ENCODE measurements at places on chromosomes 7 and 10.

GRCh38 chr10:69392481-69393000 is 24.2 kb downstream of the TACR2 start:
- DNase-seq = peak; percentile 74

- no peak for DNase-seq
Observed at GRCh38 chr10:71234970-71235685, 22.8 kb downstream of the UNC5B start.

- no peak for DNase-seq
Observed at GRCh38 chr10:43863270-43863669, 214.6 kb upstream of the ZNF32 start.

- DNase-seq = peak; percentile 17
Observed at GRCh38 chr7:34838329-34838728, 180.3 kb downstream of the NPSR1 start.

GRCh38 chr10:49034925-49035324 is 80.4 kb downstream of the VSTM4 start:
- DNase-seq = no peak

DNA sequence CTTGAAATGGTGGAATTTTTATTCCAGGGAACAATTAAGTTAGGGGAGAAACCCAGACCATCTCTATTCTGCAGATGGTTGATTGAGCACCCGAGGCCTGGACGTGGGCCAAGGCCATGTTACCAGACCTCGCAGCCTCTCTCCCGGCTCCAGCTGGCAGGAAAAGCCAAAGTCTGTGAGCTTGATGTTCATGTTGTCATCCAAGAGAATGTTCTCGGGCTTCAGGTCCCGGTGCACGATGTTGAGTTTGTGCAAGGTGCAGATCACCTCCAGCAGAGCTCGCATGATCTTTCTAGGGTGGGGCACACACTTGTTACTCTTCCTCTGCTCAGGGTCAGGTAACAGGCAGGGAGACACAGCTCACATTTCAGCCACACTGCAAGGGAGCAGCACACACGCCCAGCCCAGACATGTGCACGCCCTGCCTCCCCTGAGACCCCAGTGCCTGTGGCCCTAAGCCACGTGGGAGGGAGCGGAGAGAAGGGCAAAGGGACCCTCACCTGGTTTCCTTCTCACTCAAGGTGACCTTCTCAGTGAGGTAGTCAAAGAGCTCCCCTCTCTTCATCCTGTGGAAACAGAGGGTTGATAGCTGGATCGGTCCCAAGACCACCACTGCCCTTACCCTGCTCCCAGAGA is 9.5 kb downstream of the PHKG1 start:
- DNase-seq = no peak

DNA sequence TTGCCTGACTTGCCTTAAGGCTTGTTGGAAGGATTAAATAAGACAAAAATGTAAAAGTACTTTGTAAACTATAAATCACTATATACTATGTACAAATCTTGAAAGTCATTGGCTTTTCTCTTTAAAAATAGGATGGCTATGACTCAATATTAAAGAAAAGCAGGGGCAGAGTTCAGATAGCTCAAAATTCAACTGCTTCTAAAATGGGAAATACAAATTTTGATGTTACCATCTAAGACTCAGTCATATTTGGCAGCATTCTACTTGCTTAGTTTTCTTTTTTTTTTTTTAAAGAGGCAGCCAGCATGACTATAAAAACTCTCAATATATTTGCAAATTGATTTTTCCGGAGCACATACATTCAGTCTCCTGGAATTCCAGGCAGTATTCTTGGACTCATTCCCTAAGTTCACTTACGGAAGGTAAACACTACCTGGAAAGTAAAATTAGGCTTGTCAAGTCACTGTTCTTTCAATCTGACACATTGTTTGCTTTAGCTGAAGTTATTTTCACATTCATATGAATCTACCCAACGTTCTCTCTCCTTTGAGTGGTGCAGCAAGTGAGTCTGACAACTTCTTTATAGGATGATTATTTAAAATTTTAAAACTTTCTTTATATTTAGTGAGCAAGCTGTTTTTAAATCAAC is 133.8 kb upstream of the CCDC6 start:
- no peak for DNase-seq

GRCh38 chr10:58691528-58691927 is 178.9 kb downstream of the BICC1 start:
- DNase-seq = no peak

GRCh38 chr10:43078986-43079273 is 2.1 kb downstream of the RET start:
- DNase-seq = no peak

DNA sequence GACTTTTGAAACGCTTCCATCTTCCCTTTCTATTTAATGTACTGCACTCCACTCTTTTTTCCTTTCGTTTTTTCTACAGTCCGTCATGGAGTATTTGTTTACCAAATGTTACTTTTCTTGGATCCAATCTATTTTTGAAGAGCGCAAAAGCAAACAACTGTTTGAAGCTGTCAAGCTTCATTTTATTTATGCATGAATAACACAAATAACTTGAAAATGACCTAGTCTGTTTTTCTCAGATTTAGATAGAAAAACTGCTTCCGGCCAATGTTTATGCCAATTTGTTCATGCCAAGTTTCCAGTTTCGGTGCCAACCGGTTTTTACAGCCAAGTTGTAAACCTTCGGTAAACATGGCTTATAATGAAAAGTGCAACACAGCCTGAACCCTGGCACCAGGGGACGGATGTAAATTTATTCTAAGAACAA is 150.9 kb upstream of the KLF6 start:
- peak; percentile 37 for DNase-seq

- DNase-seq = no peak
Observed at GRCh38 chr7:28104811-28105210, 75.8 kb downstream of the JAZF1 start.

DNA sequence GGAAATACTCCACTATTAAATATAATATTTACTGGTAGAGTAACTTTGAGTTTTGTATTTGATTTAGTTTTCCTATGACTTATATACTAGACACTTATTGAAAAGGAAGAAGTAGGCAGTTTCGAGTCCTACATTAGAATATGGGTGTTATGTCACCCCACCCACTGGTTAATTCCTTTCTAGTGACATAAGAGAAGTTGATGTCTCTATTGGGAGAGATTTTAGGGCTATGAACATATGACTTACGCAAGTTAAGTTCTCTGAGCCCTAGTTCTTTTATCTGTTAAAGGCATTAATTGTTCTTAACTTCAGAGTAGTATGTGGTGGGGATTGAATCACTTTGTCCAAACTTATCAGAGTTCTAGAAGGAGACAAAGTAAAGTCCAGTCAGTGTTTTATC is 30.5 kb downstream of the CPED1 start:
- no peak for DNase-seq

DNA sequence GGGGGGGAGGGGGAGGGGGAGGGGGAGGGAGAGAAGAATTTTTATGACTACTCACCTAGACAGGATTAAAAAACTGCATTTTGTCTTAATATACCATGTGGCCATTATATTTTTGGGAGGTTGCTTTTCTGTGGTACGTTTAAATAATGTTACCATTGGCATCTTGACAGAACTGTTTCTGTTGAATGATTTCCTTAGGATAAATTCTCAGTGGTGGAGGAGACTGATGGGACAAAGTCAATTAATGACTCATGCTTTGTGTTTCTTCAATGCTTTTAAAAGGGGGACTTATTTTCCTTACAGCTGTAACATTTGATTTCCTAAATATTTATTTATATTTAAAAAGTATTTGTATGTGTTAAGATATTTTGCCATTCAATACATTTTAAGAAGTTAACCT is 13.7 kb downstream of the AGR2 start:
- DNase-seq = no peak

DNA sequence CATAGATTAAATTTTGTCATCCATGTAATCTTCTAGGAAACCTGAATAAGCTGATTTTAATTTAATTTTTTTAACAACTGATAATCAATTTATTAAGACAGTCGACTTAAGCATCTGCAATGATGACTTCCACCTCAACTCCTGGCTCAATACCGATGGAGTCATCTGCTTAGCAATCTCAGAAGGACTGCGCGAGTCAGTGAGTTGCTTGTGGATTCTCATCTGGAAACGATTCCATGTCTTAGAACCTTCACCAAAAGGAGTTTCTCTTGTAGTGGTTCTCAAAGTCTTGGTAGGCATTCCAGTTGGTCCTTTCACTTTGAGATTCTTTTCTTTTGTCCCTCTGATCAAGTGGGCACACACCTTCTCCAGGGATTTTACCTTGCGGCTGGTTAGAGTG is 85.5 kb downstream of the XRCC2 start:
- no peak for DNase-seq

- DNase-seq = no peak
Observed at GRCh38 chr10:94183666-94184264, 179.0 kb downstream of the NOC3L start.

GRCh38 chr10:621513-621912 is 68.0 kb downstream of the DIP2C start:
- DNase-seq = no peak

- DNase-seq = no peak
Observed at GRCh38 chr10:127937915-127938463, 31.1 kb downstream of the PTPRE start.

- DNase-seq = no peak
Observed at GRCh38 chr10:71259815-71260501, 47.6 kb downstream of the UNC5B start.

DNA sequence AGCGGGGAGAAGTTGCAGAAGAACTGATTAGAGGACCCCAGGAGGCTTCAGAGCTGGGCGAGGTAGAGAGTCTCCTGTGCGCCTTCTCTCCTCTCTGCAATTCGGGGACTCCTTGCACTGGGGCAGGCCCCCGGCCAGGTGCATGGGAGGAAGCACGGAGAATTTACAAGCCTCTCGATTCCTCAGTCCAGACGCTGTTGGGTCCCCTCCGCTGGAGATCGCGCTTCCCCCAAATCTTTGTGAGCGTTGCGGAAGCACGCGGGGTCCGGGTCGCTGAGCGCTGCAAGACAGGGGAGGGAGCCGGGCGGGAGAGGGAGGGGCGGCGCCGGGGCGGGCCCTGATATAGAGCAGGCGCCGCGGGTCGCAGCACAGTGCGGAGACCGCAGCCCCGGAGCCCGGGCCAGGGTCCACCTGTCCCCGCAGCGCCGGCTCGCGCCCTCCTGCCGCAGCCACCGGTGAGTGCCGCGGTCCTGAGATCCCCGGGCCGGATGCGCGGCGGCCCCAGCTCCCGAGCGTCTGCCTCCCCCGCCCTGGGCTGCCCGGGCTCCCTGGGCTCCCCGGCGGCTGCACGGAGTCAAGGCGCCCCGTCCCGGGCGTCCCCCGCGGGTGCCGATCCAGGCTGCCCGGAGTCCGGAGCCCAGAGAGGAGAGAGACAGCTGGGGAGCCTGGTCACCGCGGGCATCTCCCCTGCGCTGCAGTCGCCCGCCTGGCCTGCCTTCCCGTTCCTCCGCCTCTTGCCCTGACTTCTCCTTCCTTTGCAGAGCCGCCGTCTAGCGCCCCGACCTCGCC is at the start of gene PLAU:
TSS of gene PLAU (plus strand) at position 369 of the 789 bp plus-strand sequence. CDS start 424 bp downstream, outside the sequence.
- no peak for DNase-seq

DNA sequence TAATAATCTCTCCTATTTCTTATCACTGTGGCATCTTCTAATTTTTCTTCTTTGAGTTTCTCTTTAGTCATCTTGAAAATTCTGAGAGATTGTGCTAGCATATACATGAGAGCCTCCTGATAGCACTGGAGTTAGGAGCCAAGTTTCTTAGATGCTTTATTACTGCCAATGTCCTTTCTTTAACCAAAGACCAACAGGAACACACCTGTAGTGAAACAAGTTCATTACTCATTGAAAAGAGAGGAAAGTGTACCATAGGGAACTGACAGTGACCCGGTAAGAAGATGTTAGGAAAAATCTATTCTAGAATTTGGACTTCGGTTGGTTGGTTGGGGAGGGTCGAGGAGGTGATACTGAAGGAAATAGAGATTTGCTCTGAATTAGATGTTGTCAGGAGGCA is 27.1 kb upstream of the CD36 start:
- no peak for DNase-seq

GRCh38 chr7:71871446-71871845 is 540.7 kb downstream of the CALN1 start:
- no peak for DNase-seq

GRCh38 chr10:82068501-82068900 is 193.5 kb downstream of the NRG3 start:
- no peak for DNase-seq

Data from DMS153 (cell line).